Heart left ventricle (tissue), 16 donors: ENCODE measurements at places on chromosomes 6 and 20. TPM values are rescaled to one million over a fixed set of nuclear protein-coding genes. Genes with fewer than 3 reads are reported as not detected.
A peak's percentile ranks its signal among the peaks of the same experiment; 100 is the strongest.

DNA sequence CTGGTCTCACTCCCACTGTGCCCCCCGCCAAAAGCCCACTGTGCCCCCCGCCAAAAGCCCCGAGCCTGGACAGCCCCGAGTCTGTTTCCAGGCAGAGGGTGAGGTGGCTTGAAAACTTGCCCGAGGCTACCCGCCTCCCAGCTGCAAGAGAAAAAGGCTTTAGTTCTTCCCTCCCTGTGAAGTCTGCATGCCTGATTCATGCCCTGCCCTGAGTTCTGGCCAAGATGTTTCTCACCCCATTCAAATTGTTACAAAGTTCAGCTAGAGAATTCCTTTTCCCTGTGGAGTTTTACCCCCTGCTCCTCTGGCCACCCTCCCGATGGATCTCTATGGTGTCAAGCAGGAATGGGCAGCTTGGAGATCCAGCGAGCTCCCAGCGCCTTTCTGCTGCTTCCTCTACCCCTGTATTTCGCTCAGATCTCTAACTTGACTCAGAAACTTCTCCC lies 298.8 kb upstream of the MAP3K7 start:
- no peaks in the 10 kb centered on the region for H3K36me3 ChIP-seq
- H3K27me3 ChIP-seq: no peaks in the 10 kb centered on the region
- no peak overlapping the region for H3K4me3 ChIP-seq
- H3K4me1 ChIP-seq: no peaks in the 10 kb centered on the region
- no peak overlapping the region for H3K27ac ChIP-seq

DNA sequence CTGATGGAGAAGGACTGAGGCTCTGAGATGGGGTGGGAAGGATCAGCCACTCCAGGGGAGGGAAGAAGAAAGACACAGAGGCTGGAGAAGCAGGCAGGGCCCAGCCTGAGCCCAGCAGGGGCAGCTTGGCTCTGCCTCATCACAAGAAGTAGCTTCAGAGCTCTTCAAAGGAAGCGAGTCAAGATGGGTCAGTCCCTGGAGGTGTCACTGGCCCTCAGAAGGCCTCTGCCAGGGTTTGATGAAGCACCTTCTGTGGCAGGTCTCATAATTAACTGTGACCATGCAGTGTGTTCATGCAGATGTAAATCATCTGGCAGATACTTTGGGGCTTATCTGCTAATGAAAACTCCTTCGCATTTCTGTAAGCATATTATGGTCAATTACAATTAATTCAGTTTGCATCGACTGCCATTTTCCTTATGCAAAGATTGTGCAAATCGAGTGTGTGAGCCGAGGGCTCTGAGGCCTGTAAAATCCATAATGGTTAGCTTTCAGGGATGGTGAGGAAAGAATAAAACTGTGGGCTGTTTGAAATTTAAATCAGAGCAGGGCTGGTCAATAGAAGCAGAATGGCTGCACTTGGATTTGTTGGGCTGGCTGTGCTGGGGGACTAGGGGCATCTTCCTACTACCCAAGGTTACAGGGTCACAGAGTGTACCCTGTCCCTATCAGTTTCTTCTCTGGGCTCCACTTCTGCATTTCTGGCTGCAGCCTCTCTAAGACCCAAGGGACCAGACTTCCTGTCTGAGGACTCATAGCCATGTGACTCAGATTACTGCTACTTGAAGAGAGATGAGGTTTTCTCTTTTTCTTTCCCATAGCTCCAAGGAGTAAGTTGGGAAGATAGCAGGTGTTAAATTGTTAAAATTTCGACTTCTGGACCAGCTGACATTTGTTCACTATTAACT lies 376.6 kb downstream of the DHX35 start:
- no peaks in the 10 kb centered on the region for H3K4me1 ChIP-seq
- H3K36me3 ChIP-seq: no peaks in the 10 kb centered on the region
- no peak overlapping the region for H3K4me3 ChIP-seq
- DNase-seq: peak; percentile 28
- H3K27me3 ChIP-seq: no peaks in the 10 kb centered on the region
- H3K27ac ChIP-seq: peak overlapping the region; percentile 37

GRCh38 chr6:56911847-56912246 lies 43.1 kb upstream of the BEND6 start:
- no peak overlapping the region for H3K4me3 ChIP-seq
- H3K4me1 ChIP-seq: no peaks in the 10 kb centered on the region
- no peaks in the 10 kb centered on the region for H3K27me3 ChIP-seq
- no peak overlapping the region for H3K27ac ChIP-seq
- DNase-seq: no peak

CLPSL1 gene
- not detected for total RNA-seq

DNA sequence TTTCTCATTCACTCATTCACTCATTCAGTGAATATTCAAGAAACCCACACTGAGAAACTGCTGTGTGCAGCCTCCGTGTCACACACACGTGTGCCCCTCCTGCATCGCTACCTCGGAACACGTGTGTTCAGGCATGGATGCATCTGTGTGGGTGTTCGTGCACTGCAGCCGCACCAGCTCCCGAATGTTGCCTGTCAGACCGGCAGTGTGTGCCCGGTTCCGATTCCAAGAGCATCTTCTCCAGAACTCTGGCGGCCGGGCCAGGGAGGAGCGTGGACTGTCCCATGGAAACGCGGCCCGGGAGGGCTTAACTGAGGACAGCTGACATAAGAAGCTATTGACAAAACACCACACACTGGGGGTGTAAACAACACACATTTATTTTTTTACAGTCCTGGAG lies 216.0 kb downstream of the DLL1 start:
- no peaks in the 10 kb centered on the region for H3K27me3 ChIP-seq
- no peaks in the 10 kb centered on the region for H3K36me3 ChIP-seq
- no peak for DNase-seq
- no peaks in the 10 kb centered on the region for H3K4me1 ChIP-seq

DNA sequence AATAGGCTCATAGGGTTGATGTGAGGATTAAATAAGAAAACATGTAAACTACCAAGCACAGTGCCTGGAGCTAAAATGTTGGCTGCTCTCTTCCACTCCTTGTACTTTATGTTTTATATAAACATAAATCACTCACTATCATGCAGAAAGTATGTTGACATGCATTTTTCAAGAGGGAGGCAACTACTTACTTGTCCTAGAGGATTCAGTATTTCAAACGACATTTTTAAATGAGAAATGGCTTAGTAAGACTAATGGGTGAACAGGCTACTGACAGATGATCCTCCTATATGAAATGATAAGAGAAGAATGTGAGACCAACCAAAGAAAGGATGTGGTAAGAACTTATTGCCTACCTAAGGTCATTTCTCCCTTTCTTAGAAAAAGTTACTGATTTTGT lies 21.0 kb downstream of the LATS1 start:
- no peak overlapping the region for H3K27ac ChIP-seq
- no peak overlapping the region for H3K4me3 ChIP-seq
- no peak for DNase-seq
- H3K4me1 ChIP-seq: peaks cover 12% of the 10 kb centered on the region
- H3K27me3 ChIP-seq: no peaks in the 10 kb centered on the region

DNA sequence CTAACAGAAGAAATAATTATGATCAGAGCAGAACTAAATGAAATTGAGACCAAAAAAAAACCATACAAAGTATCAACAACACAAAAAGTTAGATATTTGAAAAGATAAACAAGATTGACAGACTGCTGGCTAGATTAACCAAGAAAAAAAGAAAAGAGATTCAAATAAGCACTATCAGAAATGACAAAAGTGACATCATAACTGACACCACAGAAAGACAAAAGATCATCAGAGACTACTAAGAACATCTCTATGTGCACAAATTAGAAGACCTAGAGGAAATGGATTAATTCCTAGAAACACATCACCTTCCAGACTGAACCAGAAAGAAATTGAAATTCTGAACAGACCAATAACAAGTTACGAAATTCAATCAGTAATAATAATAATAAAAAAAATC lies 17.9 kb downstream of the DTNBP1 start:
- H3K4me3 ChIP-seq: no peak overlapping the region
- H3K36me3 ChIP-seq: peaks cover 31% of the 10 kb centered on the region
- H3K4me1 ChIP-seq: no peaks in the 10 kb centered on the region
- no peak for DNase-seq

CD93 gene
- 45.7 TPM for total RNA-seq

TSBP1 gene
- total RNA-seq: not detected

DNA sequence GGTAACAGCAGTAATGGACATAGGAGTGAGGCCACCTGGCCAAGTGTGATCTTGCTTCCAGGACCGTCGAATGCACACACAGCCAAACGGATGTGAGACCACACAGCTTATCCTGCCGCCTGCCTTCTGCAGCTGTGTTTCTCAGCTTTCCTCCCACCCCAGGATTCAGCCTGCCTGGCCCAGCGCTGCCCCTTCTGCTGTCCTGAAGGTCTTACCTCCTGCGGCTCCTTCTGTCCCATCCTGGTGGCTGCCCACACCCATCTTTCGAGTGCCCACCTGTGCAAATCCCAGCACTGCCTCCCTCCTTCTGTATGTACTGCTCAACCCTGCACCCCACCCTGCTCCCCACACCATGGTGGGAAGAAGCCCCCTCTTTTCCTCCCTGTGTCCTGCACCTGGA lies 49.4 kb upstream of the DACT2 start:
- no peaks in the 10 kb centered on the region for H3K36me3 ChIP-seq
- no peaks in the 10 kb centered on the region for H3K27me3 ChIP-seq
- H3K4me3 ChIP-seq: no peak overlapping the region
- no peak overlapping the region for H3K27ac ChIP-seq
- DNase-seq: peak; percentile 24
- no peaks in the 10 kb centered on the region for H3K4me1 ChIP-seq

TINAG gene
- 0.52 TPM for total RNA-seq

DNA sequence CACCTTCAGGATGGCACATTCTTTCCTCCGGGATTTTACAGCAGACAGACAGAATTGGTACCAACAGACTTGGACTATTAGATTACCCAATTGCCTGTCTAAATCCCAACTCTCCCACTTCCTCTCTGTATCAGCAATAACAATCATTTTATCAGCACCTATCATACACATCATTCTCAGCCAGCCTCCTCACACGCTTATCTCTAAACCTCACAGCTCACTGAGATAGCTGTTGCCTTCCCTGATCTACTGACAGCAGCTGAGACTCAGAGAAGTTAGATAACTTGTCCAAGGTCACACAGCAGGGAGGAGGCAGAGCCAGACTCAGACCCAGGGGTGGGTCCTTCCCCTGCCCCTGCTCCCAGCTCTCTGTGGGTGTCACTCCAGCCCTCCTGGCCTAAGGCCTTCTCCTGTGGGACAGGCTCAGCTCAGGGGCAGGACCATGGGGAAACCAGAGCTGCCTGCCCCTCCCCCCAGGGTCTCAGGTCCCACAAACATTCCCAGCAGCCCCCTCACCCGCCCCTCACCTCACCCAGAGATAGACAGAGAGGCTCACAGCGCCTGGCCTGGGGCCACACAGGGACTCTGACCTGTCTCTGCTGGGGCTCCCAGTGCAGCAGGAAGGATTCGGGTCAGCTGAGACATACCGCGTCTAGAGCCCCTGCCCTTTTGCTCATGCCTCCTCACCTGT lies 92.8 kb downstream of the GRM4 start:
- H3K4me1 ChIP-seq: peaks cover 5% of the 10 kb centered on the region
- no peaks in the 10 kb centered on the region for H3K36me3 ChIP-seq
- no peak for DNase-seq
- H3K27ac ChIP-seq: no peak overlapping the region
- no peak overlapping the region for H3K4me3 ChIP-seq

POM121L2 gene
- not detected for total RNA-seq

- no peaks in the 10 kb centered on the region for H3K27me3 ChIP-seq
- DNase-seq: no peak
- no peaks in the 10 kb centered on the region for H3K4me1 ChIP-seq
- no peaks in the 10 kb centered on the region for H3K36me3 ChIP-seq
- no peak overlapping the region for H3K4me3 ChIP-seq
These were observed 39.6 kb upstream of the AFDN start for GRCh38 chr6:167786853-167787675.

CCR6 gene
- not detected for total RNA-seq
